Nephron progenitor cell (in vitro differentiated cells): ENCODE measurements at places on chromosomes 5 and 9.

- DNase-seq: no peak
Observed at GRCh38 chr5:61619289-61619688, 287.2 kb downstream of the ZSWIM6 start.

- DNase-seq: no peak
Observed at GRCh38 chr9:93660352-93661046, 84.1 kb downstream of the PHF2 start.

GRCh38 chr9:70921136-70921535, 200.3 kb downstream of the TRPM3 start:
- no peak for DNase-seq

- DNase-seq: no peak
Observed at GRCh38 chr9:6198251-6198650, 17.4 kb upstream of the IL33 start.

- no peak for DNase-seq
Observed at GRCh38 chr9:125959315-125959714, 212.1 kb downstream of the PBX3 start.

GRCh38 chr5:24391816-24392215, 253.0 kb downstream of the CDH10 start:
- DNase-seq: no peak

- DNase-seq: no peak
Observed at GRCh38 chr5:115246361-115246991, 16.2 kb downstream of the PGGT1B start.

GRCh38 chr9:105047742-105048041, 119.7 kb upstream of the ABCA1 start:
- DNase-seq: no peak

GRCh38 chr9:136087741-136088480, 7.2 kb downstream of the NACC2 start:
- DNase-seq: no peak

DNA sequence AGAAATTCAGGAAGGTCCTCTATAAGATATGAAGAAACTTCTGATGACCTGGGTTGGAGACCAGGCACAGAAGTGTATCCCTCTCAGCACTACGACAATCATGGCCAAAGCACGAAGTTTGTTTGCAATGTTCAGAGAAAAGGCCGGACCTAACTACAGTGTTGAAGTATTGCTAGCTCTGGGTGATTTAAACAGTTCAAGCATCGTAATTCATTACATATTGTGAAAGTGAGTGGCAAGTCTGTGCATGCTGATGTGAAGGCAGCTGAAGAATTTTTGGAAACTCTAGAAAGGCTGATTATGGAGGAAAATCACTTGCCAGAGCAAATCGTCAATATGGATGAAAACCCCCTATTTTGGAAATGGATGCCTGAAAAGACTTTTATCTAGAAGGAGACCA, 67.2 kb upstream of the PANK3 start:
- DNase-seq: no peak

DNA sequence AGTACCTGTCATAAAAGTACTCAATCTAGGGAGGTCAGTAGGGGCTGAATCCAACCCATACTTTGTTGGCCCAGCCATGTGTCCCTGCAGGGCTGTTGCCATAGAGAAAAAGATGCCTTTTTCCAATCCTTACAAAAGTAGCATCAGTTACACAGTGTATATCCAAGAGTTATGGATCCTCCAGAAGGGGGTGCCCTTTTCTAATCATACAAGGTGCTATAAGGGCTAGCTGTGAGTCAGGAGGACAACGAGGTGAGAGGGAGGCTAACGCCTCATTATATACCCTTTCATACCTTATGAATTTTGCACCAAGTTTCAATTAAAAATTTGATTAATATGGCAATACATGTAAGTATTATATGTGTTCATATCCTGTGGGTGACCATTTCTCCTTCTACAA, 4.8 kb downstream of the KIAA0825 start:
- DNase-seq: no peak

GRCh38 chr9:132079391-132080091, at the start of gene MED27:
TSS of gene MED27 (minus strand) at chr9:132079867. CDS start at chr9:132079844, 23 bp downstream.
- peak; percentile 90 for DNase-seq

DNA sequence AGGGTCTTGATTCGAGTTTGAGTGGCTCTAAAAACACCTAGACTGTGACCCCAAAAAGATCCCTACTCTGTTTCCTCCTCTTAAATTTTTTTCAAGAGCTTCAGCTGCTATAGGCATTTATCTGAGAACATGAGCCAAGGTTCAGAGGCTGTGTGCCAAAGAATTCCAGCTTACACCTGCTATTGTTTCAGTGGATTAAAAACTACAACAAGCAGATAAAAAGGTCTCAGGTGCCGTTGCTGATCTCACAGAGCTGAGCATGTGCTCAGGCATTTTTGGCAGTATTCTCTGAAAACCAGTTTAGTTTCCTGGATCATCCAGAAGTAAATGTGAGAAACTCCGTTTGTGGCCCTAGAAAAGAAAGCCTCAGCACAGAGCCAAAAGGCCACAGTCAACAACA, 349.2 kb downstream of the DEPDC1B start:
- no peak for DNase-seq

GRCh38 chr5:170451747-170452365, 52.0 kb upstream of the KCNIP1 start:
- DNase-seq: no peak

GRCh38 chr9:19998153-19998552, 209.3 kb upstream of the SLC24A2 start:
- no peak for DNase-seq

DNA sequence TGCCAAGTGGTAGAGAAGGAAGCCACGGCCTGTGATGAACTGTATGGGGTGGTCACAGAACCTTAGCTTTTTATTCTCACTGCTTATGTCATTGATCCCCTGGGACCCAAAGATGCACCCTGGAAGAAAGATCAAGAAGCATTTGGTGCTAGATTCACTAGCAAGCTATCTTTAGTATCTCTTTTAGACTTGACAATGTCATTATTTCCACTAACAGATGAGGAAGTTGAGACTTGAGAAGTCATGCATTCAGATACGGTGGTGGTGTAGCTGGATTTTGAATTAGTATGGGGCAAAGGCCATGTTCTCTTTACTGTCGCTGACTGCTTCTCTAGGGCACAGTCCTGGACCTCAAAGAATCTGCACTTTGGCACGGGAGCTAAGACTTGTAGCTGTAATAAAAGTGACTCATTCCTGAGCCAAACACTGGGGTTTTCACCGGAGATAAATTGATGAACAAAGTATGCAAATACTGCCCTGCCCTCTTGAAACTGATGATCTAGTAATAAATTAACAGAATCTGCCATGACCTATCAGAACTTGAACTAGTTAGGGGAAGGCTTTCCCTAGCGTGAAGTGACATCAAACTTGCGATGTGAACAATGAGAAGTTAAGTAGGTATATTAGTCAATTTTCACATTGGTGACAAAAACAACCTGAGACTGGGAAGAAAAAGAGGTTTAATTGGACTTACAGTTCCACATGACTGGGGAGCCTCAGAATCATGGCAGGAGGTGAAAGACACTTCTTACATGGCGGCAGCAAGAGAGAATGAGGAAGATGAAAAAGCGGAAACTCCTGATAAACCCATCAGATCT, 5.4 kb downstream of the GDA start:
- DNase-seq: no peak

DNA sequence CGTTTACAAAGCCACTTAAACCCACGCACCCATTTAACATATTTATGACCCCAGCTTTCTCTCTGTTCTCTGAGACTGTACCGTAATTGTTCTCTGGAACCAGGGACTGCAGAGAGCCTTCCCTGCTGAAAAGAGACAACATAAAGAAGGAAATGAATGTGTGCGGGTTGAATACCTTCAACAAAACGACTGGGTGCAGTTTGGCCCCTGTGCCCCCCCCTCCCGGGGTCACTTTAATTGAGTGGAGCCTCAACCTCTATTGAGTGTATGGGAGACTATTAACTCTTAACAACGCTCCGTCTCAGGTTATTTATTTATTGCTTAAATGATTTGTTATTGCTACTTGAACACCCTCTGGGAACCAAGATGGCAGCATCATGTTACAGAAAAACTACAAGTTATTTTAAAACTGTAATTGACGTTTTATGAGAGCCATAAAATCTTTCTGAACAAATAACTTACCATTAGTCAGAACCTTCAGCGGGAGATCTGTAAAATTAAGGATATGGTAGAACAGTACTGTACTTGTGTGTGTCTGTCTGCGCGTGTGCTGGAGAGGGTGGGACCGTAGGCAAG, 70.6 kb downstream of the GAS1 start:
- peak; percentile 49 for DNase-seq

DNA sequence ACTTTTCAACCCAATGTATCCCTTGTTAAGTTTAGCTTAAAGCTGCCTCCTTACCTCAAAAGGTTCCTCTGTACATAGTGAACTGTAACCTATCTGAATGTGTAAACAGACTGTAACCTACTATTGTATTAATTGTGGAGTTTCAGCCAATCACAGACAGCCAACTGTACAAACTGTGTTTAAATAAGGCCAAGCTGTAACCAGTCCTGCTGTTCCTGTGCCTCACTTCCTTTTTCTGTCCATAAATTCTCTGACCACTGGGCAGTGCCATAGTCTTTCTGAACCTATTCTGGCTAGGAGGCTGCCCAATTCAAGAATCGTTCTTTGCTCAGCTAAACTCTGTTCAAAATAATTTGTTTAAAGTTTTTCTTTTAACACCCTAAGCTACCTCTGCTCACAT, 74.7 kb upstream of the DAPK1 start:
- no peak for DNase-seq

GRCh38 chr5:21263361-21263760, 1275.4 kb upstream of the CDH18 start:
- no peak for DNase-seq

- DNase-seq: no peak
Observed at GRCh38 chr9:78363221-78363620, 66.3 kb downstream of the PSAT1 start.

- DNase-seq: no peak
Observed at GRCh38 chr5:11873587-11873986, 30.7 kb downstream of the CTNND2 start.

- no peak for DNase-seq
Observed at GRCh38 chr9:12956261-12956660, 181.4 kb downstream of the LURAP1L start.

DNA sequence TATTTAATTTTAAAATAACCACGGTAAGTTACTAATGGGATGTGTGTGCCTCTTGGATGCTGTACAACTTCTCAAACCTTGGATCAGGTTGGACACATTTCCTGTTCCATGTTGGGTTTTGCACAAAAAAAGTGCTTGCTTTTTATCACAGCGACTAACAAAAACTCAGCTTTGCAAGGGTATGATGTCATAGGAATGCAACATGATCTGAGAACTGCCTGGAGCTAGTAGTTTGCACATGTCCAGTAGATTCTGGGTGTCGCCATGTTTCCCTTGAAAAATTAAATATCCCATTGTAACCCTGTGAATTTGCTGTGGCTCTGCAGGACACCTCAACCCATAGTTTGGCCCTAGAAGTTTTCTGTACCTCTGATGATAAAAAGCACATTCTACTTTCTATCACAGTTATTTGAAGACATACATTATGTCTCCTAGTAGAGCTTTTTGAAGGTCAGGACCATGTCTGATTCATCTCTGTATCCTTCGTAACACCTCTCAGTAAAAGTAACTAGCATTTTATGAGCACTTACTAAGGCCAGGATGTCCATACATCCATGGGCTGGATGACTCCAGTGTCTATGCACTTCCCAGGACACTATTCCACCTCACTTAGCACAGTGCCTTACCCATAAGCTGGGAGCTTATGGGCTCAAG, 11.5 kb upstream of the FRMPD1 start:
- no peak for DNase-seq

GRCh38 chr5:42768106-42768504, 11.5 kb downstream of the CCDC152 start:
- DNase-seq: no peak

DNA sequence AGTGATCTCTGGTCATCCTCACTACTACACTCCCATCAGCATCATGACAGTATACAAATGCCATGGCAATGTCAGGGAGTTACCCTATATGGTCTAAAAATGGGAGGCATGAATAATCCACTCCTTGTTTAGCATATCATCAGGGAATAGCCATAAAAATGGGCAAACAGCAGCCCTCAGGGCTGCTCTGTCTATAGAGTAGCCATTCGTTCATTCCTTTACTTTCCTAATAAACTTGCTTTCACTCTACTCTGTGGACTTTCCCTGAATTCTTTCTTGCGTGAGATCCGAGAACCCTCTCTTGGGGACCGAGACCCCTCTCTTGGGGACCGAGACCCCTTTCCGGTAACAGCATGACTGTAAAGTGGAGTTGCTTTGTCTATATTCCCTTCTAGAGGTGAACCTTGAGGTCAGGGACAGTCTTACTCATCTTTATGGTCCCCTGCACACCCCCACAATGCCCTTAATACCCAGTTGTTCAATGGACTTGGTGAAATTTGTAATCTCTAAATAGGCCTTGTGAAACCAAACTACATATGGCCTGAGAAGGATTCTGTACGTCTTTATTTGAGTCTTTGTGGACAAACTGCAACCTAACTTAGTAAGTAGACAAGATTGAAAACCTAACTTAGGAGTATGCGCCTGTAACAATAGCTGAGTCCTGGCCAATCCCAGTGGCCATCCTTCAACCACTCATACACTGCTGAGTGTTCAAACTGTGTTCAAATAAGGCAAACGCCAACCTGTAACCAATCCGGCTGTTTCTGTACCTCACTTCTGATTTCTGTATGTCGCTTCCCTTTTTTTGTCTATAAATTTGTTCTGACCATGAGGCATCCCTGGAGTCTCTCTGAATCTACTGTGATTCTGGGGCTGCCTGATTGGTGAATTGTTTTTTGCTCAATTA, 32.3 kb upstream of the UBTD2 start:
- DNase-seq: no peak

DNA sequence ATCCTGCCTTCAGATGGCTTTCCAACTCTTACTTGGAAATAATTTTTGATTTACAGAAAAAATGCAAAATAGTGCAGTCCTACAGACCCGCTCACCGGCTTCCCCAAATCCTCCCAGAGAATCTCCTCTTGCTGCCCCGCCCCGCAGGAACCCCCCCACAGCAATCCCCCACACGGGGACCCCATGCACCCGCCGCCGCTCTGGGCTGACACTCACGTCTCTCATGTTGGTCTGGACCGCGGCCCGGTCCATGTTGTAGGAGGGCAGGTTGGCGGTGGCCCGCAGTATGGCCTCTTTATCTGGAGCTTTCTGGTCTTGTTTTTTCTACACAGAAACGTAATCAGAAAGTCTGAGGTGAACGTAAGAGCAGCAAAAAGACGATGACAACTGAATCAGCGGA, 13.6 kb downstream of the UBAC1 start:
- DNase-seq: no peak

DNA sequence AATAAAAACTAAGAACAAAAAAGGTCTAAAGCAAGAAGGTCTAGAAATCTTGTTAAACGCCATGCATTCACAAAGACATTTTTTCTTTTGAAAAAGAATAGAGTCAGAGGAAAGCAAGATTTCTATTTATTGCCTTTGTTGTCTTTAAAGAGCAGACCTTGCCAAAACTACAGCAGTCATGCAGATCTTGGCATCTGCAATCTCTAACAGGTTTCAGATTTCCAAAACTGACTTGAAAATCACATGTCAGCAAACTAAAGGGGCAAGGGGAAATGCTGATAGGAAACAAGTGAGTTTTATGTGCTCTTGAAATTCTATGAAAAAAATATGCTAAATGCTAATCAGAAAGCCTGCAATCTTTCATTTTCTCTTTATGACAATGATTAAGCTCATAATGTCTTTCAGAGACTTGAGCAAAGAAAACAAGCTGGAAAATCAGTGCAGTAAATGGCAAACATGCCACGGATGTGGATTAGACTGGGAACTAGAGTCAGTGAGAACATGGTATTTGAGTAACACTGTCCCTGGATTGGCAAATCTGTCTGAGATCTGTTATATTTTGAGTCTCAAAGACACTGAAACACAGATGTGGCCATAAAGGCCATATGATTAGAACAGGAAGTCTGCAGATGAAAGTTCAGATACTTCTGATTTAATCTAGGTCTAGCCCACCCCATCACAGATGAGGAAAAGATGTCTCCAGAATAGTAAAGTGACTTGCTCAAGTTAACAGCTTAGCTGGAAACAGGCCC, 361.4 kb upstream of the RPS23 start:
- DNase-seq: no peak
